Right ventricle myocardium inferior (tissue), 1 donor: ENCODE measurements at places on chromosomes 11 and 22.

DNA sequence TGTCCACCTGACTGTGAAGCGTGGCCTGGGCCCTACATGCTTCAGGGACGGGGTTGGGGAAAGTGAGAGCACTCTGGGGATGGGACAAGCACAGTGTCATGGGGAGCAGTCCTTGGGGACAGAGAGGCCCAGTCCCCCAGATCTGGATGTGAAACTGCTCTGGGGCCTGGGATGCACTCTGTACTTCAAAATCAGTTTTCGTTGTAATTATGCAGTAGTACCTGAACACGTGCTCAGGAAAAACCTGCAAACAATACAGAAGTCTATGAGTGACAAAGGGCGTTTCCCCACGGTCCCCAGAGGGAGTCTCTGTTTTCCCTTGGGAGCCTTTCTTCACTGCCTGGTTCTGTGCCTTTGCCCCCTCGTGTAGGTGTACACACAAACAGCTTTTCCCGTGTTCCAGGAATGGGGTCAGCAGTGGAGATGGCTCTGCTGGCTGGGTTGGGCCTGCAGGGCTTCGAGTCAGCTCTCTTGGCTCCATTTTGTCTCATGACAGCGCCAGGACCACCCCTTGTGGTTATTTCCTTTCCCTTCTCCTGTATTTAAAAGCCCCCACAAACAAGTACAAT is 5.2 kb upstream of the TNFRSF13C start:
- DNase-seq, result no peak

DNA sequence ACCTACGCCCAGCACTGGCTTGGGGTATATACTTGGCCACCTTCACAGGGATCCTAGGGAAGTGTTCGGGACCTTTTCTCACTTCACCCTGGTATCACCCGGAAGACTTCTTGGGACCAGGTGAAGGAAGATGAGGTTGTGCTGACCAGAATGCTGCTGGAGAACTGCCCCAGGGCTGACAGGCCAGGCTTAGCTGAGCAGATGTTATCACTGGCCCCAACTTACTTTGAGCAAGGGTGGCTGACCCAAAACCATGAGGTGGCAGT is 4.5 kb downstream of the FTH1 start:
- DNase-seq, result no peak

DNA sequence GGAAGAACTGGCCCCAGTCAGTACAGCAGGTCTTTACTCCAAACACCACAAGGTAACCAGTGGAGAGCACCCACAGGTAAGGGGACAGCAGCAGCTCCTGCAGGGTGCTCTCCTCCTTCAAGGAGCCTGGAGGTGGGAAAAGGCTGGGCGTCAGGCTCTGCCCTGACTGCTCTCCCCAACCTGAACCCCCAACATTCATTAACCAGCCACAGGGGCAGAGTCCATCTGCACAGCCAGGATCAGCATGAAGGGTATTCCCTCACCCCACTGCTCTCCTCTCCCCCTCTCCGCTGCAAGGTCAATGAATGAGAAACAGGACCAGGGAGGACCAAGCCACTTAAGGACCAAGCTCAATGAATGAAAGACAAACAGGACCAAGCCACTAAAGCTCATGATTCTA is 3.7 kb downstream of the SLC37A4 start:
- no peak for DNase-seq

- DNase-seq, result no peak
Measured at GRCh38 chr11:36722421-36722820, 124.4 kb upstream of the RAG2 start.

DNA sequence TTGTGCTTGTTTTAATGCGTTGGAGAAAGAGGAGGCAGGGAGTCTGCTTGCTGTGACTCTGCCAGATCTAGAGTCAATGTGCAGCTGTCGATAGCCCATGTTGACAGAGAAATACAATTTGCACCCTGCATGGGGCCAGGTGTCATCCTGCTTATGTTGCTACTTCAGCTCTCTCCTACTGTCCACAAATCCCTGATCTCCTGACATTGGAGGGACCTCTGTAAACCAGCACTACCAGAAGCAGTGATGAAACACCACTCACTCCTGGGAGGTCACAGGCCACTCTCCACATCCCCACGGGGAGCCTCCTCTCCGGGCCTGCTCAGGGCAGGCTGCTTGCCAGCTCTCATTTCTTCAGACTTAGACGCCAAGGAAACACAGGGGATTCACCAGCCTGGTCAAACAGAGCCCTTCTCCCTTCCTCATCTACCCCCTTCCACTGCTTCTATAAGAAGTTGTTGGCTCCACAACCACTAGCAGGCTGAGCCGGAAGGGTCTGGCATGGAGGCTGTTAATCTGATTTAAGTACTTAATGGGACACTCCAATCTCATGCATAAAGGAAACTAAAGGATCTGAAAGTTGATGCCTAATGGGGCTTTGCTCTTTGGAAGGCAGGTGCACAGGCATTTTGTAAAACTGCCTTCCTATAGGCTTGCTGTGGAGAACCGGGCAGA is 29.9 kb upstream of the CSNK2A3 start:
- DNase-seq, result no peak

GRCh38 chr11:134413043-134413825 is 1.2 kb upstream of the B3GAT1 start:
- no peak for DNase-seq

DNA sequence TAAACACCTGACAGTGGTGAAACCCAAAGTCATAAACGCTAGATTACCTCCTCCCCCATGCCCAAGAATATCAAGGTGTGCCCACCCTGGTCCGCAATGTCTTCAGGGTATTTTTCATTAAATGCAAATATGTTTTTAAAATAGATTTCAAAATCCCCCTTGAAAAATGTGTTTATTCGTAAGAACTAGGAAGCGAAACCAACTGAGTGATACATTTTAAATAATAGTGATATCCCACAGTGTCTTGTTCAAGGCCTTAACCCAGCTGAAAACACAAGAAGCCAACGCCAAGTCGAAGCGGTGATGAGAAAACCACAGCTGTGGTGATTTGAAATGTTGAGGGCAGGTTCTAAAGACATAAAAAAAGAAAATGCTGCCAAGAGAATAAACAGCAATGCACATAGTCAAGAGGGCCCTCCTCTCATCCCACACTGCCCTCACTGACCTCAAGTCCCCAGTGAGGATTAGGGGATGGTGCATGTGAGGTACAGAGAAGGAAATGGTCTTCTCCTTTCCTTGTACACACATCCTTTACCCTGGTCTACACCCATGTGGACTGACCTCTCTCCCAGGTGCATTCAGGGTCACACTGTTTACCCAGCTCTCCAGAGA is 25.5 kb downstream of the KCNJ1 start:
- no peak for DNase-seq

DNA sequence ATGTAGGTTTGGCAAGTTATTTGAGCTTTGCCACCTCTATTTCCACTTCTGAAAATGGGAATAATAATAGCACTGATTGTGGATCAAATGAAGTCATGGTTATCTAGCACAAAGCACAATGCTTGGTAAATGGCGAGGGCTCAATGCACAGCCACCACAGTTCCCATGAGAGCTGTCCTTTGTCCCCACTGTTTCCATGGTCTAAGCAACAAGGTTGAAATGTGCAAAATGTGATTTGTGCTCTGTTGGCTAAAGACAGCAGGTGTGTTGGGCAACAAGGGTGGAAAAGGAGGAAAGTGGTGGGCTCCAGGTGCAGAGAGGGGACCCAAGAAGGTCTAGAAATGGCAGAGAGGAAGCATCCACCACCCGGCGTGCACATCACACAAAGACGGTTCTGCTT is 200.5 kb downstream of the TRIM29 start:
- DNase-seq, result no peak
